ENCODE measurements at places on chromosomes 6 and 20.
A peak's percentile ranks its signal among the peaks of the same experiment; 100 is the strongest.

DNA sequence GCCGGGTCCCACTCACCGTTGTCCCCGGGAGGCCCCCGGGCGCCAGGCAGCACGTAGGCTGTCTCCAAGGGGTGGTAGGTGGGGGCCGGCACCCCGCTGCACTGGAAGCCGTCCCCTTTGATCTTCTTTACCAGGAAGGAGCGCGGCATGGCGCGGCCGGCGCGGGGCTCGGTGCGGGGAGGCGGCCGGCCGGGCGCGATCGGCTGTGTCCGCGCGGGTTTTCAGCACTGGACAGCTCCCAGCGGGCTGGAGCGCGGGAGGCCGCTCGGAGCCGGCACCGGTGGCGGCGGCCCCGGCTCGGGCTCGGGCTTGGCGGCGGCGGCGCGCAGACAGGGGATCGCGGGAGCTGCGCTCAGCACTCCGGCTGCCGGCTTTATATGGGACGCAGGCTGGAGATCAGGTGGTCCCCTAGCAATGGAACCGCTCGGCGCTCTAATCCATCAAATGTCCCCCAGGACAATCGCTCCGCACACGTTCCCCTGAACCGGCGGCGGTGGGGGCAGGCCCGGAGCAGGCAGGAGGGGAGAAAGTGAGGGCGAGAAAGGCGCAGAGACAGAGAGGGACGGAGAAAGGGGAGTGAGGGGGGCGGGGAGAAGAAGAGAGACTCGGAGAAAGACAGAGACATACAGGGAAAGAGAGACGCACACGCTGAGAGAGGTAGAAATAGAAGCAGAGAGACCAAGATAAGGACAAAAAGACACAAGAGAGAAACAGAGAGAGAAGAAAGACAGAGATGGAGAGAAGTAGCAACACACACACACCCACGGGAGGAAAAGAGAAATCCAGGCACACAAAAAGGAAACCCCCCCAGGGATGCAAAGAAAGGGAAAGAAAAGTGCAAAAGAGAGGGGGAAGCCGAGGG, at the start of gene SCRT2:
Gene SCRT2, minus strand, starts transcription at position 350 of the 862 bp plus-strand sequence. Its CDS starts 201 bp downstream, at position 149.
- peak; percentile 76 for DNase-seq

GRCh38 chr6:46058951-46059350, 43.3 kb upstream of the CLIC5 start:
- DNase-seq: no peak

DNA sequence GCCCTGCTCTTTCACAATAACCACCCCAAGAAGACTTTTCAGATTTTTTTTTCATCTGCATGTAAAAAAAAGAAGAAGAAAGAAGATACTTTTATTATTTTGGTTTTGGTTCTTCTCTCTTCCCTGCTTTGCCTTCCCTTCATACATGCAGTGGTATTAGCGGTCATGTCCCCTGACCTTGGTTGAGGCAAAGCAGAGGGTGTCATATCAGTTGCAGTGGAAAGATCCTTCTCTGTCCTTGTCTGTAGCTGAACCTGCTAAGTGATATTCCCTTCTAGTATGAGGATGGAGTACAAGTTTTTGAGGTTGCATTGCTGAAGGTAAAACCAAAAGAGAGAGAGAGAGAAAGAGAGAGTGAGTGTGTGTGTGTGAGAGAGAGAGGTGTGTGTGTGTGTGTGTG, 345.7 kb downstream of the UTRN start:
- DNase-seq: no peak

GRCh38 chr20:53344891-53345290, 248.7 kb downstream of the ZNF217 start:
- DNase-seq: no peak

GRCh38 chr20:35252037-35252461, 25.6 kb downstream of the MMP24 start:
- DNase-seq: no peak

DNA sequence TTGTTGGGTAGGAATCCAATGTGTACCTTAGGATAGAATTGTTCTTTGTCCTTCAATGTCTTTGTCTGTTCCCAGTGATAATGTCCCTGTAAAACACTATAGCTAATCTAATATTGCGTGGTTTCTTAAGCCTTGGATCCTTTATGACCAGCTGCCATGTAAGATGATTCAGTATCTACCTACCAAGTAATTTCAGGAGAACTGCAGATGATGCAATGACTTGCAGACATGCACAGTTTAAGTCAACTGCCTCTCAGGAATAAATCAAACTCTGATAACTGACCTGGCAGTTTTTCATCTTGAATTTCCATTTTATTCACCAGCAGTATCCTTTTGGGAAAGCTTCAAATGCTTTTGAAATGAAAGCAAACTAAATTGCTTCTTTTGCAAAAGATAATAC, 157.8 kb downstream of the TPBG start:
- no peak for DNase-seq

DNA sequence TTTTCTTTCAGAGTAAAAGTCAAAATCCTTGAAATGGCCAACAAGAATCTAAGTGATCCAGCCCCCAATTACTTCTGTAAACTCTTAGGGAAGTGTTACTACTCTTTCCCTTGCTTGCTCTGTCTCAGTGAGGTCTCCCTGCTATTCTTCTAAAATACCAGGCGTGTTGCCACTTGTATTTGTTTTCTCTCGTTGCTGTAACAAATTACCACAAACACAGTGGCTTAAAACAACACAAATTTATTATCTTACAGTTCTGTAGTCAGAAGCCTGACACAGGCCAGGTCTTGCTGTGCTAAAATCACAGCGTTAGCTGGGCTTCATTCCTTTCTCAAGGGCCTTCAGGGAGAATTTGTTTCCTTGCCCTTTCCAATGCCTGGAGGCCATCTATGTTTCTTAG, 59.9 kb downstream of the HECA start:
- no peak for DNase-seq

GRCh38 chr20:20860078-20860806, 147.8 kb upstream of the RALGAPA2 start:
- peak; percentile 78 for DNase-seq

- DNase-seq: no peak
Observed at GRCh38 chr6:30097902-30098768, 14.8 kb downstream of the TRIM31 start.

DNA sequence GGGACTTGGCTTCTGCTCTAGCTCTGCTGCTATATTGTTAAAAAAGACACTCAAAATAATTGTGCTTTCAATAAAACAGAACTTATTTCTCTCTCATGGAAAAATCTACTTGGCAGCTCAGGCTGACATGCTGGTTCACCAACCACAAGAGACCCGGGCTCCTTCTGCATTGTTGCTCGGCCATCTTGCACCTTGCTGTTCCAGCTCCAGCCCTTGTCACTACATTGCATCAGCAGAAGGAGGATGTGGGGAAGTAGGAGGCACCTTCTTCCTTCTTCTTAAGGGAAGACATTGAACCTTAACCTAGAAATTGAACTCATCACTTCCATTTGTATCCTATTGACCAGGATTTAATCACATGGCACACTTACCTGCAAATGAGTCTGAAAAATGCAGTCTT, 6.6 kb upstream of the C20orf202 start:
- DNase-seq: no peak

- DNase-seq: no peak
Observed at GRCh38 chr6:51283723-51284355, 465.2 kb downstream of the TFAP2B start.

DNA sequence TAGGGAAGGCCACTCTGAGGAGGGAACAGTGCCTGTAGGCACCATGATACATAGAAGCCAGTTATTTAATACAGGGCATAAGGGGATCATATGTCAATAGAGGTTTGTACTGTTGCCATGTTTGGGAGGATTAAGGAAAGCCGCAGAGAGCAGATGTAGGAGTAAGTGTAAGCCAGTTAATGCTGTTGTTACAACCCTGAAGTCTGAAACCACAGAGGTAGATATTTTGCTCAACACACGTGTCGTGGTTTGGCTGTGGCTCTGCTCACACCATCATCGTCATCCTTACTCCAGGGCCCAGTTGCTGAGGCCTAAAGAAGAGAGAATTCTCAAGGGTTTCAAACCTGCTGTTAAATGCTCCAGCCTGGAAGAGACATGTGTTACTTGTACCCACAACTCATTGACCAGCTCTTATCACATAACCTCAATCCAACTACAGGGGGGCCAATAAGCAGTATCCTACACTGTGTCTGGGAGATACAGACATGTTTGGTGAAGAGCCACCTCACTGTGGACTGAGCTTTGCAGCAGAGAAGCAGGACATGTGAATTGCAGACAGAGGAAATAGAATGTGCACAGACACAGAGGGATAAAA, 31.0 kb upstream of the PSMF1 start:
- DNase-seq: no peak

DNA sequence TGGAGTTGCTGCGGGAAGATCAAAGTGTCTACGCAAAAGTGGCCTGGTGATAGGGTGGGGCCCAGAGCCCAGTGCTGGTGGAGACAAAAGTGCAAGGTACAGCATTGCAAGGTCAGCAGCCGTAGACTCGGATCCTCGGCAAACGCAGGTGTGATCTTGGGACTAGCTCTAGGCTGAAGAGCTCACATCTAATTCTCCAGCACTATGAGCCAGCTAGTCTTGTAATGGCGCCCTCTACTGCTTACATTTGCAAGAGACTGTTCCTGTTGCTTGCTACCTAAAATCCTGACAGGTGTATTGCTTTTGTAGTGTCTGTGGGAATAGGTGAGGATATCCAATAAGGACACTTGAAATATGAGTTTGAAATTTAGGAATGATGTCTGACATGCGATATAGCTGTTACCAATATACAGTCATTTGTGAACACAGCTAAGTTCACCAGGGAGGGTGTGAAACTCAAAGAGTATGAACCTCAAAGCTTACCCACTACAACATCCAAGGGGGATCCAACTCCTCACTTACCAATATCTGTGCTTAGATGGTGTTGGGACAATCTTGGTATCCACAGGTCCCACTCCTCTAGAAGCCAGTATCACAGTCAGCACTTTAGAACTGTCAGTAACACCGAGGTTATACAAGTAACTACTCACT, 58.4 kb downstream of the PDE7B start:
- peak; percentile 24 for DNase-seq

DNA sequence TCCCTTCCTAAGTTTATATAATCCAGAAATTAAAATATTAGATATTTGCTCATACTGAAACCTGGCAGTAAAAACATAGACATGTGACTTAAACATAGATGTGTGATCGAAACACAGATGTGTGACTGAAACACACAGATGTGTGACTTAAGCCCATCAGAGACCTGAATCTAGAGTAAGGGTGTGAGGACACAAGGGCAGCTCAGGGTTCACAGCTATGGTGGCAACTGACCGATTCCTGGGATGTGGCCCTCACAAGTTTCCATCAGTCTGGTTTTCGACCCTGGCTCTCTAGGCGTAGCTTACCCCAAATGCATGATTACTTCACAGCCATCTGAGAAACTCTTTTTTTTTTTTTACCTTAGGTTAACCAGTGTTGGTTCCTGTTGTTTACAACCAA, 137.0 kb downstream of the NRN1 start:
- DNase-seq: no peak

- no peak for DNase-seq
Observed at GRCh38 chr20:23133560-23133998, 47.5 kb upstream of the CD93 start.

DNA sequence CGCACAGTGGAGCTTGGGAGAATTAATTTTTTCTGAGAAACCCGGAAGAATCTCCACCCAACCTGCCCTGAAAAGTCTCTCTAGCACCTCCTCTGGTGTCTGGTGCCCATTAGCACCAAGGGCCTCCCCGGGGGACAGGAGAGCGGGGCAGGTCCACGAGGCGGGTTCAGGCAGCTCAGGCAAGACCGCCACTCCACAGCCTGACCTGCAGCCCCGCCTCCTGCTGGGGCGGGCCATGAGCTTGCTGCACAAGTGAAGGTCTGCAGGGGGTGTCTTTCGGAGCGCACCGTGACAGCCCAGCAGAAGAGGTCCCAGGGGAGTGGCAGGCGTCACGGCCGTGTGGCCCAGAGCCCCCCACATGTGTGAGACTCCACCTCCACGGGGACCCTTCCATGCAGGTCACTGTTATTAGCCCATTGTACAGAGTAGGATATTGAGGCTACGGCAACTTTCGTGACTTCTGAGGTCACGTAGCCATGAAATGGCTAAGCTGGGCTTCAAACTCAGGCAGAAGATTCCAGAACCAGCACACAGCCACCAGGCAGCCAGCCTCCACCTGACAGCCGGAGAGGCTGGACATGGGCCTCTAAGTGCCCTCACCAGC, 63.9 kb upstream of the SLCO4A1 start:
- no peak for DNase-seq

DNA sequence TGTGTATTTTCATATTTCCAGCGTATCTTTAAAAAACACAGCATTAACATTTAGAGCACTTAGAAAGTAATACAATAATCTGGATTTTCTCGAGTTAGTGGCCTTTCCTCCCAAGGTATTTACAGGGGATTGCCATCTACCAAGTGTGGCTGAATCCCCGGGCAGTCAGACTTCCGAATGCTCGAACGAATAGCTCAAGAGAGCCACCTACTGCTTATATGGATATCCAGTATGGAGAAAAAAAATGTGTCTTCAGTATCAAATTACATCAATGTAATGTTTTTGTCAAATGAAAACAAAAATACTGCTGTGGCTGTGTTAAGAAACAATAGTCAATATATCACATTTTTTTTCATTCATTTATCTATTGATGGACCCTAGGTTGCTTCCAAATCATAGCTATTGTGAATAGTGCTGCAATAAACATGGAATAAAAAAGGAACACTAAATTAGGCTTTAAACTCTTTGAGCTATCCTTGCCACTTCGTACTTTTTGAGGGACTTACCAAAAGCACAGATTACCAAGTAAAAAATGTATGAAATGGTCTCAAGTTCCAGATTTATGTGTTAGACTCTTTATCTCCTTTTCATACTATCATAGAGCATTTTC, 654.5 kb upstream of the PTCHD4 start:
- peak; percentile 48 for DNase-seq

GRCh38 chr20:47007826-47008655, 113.4 kb downstream of the EYA2 start:
- no peak for DNase-seq

GRCh38 chr20:57006411-57007170, 259.9 kb downstream of the BMP7 start:
- DNase-seq: no peak

GRCh38 chr20:63177785-63178445, 38.0 kb downstream of the YTHDF1 start:
- DNase-seq: no peak

DNA sequence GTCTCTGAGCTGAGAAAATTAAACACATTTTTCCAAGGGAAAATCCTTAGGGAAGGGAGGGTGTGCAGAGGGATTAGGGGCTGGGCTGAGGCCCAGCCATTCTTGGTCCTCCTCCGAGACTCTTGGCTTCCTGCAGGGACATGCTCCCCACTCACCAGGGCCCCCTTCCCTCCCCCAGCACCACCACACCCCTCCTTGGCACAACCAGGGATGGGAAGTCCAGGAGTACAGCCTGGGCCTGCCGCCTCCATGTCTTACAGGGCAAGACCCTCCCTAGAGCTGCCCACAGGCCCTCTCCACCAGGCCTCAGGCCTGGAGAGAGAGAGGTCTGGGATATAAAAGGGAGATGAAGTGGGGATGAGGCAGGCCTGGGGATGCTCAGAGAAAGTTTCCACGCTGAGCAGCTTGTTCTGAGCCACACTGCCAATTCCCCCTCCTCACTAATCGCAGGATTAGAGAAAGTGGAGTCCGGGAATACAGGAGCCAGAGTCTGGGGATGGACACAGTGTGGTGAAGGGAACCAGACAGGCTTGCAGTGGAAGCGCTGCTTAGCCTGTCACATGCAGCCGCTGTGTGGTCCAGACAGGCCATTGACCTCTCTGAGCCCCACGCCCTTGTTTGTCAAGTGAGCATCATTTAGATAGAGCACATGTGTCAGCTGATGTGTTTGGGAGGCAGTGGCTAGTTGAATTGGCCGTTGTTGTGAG, 105.5 kb downstream of the MRPL14 start:
- no peak for DNase-seq
